ENCODE measurements at places on chromosomes 16 and 17. TPM values are rescaled to one million over a fixed set of nuclear protein-coding genes. Genes with fewer than 3 reads are reported as not detected.

Gene AOC3
- 0.46 TPM for total RNA-seq

Gene HSD17B2
- 0.46 TPM for total RNA-seq

Gene C17orf67
- 3.2 TPM for total RNA-seq

Gene PRPF8
- 111 TPM for total RNA-seq

Measured in diencephalon (tissue), 1 donor.